ENCODE measurements at places on chromosomes 16 and 17.

DNA sequence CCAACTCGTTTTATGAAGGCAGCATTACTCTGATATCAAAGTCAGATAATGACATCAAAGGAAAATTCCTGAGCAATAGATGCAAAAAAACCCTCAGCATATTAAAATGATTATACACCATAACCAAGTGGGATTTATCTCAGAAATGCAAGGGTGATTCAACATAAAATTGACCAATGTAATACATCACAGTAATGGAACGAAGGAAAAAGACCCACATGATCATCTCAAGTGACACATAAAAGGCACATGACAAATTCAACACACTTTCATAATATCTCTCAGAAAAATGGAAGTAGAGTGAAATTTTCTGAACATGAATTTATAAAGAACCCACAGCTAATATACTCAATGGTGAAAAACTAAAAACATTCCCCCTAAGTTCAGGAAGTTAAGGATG is 118.8 kb downstream of the ITFG1 start:
- H3K4me3 ChIP-seq = no peak overlapping the region
- no peaks in the 10 kb centered on the region for H3K4me1 ChIP-seq
- H3K36me3 ChIP-seq = peaks cover 23% of the 10 kb centered on the region
- no peak for DNase-seq
- no peak overlapping the region for H3K27ac ChIP-seq

DNA sequence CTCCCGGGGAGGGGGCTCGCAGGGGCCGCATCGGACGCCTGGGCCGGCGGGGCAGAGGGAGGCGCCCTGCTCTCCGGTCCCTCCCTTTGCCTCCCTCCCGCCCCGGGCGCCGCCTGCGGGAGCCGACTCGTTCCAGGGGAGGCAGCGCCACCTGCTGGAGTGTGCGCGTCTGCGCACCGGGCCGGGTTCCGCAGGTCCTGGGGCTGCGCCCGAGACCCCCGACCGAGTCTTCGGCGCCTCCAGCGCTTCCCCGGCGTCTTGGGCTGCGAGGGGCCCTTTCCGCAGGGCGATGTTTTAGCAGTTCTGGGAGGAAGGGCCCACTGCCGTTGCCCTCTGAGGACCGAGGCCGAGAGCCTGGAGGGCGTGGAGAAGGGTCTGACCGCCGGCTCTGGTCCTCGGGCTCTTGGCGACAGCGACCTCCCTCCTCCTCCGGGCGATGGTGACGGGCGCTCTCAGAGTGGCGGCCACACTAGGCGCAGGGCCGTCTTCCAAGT is 106.3 kb downstream of the SEC14L1 start:
- DNase-seq = peak; percentile 86
- peaks cover 21% of the 10 kb centered on the region for H3K27me3 ChIP-seq
- H3K36me3 ChIP-seq = no peaks in the 10 kb centered on the region
- H3K4me1 ChIP-seq = peaks cover 17% of the 10 kb centered on the region

GRCh38 chr16:77437859-77438258 is 3.0 kb upstream of the ADAMTS18 start:
- H3K27ac ChIP-seq = no peak overlapping the region
- no peaks in the 10 kb centered on the region for H3K4me1 ChIP-seq
- no peak for DNase-seq
- H3K4me3 ChIP-seq = no peak overlapping the region
- peaks cover 29% of the 10 kb centered on the region for H3K27me3 ChIP-seq

DNA sequence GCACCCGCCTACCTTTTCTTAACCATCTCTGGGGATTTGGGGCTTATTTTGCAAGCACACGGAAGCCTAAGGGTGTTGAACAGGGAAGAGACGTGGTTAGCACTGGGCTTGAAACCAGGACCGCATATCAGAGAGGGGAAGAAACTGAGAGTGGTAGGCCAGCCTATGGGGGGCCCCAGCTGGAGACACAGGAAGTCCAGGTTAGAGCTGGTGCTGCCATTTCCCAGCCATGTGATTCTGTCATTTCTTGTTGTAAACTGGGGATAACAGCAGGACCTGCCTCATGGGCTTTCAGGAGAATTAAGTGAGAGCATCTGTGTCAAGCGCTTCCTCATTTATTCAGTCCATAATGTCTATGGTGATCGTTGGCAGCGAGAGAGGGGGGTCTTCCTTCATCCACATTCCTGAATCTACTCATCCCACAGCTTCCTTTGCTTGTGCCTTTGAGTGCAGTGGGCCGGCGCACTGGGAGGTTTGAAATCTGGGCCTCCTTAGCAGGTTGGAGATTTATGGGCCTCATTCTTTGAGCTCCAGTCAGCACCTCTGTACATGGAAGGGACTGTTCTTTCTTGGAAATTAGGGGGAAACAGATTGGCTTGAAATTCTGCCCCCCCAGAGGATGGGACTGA is 20.1 kb downstream of the NKD1 start:
- no peak overlapping the region for H3K27ac ChIP-seq
- H3K36me3 ChIP-seq = no peaks in the 10 kb centered on the region
- no peak overlapping the region for H3K4me3 ChIP-seq
- H3K27me3 ChIP-seq = no peaks in the 10 kb centered on the region
- H3K4me1 ChIP-seq = no peaks in the 10 kb centered on the region

- H3K36me3 ChIP-seq = no peaks in the 10 kb centered on the region
- no peak overlapping the region for H3K4me3 ChIP-seq
- H3K4me1 ChIP-seq = no peaks in the 10 kb centered on the region
- no peak for DNase-seq
- H3K27me3 ChIP-seq = peaks cover 22% of the 10 kb centered on the region
- no peak overlapping the region for H3K27ac ChIP-seq
These were observed 26.9 kb upstream of the ZNHIT3 start for GRCh38 chr17:36459601-36460000.

DNA sequence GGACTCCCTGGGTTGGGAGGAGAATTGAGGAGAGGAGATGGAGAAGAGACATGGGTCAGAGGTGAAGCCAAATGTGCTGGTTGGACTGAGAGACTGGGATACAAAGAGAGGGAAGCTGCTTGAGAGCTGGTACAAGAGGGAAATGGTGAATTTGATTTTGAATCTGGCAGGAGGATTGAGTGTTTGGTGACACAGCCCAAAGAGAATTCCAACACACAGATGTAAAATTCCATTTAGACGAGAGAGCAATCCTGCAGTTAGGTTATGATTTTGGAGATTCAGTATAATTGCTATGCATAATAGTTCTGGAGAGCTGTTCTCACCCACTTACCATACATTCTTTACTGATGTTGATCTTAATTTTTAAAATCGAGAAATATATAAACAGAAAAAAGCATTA is 57.7 kb downstream of the HSD17B2 start:
- peaks cover 2% of the 10 kb centered on the region for H3K4me1 ChIP-seq
- peaks cover 12% of the 10 kb centered on the region for H3K27me3 ChIP-seq

DNA sequence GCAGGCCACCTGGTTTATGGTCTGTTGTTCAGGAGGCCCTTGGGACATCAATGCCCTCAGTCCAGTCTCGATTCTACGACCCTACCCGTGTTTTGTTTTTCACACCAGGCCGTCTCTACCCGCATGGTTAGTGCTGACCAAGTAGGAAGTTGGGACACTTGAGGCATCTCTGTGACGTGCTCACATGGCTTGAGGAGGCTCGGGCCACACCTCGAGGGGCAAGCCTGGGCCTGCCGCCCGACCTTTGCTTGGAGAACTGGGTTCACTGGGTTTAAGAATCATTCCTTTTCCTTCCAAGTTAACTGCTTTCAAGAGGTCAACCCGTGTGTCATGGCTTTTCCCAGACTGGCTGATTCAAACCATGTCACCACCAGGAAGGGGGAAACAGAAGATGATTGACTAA is 86.8 kb downstream of the CMIP start:
- H3K27me3 ChIP-seq = no peaks in the 10 kb centered on the region
- no peak for DNase-seq
- H3K4me1 ChIP-seq = peaks cover 25% of the 10 kb centered on the region
- no peak overlapping the region for H3K27ac ChIP-seq
- H3K36me3 ChIP-seq = peaks cover 8% of the 10 kb centered on the region

DNA sequence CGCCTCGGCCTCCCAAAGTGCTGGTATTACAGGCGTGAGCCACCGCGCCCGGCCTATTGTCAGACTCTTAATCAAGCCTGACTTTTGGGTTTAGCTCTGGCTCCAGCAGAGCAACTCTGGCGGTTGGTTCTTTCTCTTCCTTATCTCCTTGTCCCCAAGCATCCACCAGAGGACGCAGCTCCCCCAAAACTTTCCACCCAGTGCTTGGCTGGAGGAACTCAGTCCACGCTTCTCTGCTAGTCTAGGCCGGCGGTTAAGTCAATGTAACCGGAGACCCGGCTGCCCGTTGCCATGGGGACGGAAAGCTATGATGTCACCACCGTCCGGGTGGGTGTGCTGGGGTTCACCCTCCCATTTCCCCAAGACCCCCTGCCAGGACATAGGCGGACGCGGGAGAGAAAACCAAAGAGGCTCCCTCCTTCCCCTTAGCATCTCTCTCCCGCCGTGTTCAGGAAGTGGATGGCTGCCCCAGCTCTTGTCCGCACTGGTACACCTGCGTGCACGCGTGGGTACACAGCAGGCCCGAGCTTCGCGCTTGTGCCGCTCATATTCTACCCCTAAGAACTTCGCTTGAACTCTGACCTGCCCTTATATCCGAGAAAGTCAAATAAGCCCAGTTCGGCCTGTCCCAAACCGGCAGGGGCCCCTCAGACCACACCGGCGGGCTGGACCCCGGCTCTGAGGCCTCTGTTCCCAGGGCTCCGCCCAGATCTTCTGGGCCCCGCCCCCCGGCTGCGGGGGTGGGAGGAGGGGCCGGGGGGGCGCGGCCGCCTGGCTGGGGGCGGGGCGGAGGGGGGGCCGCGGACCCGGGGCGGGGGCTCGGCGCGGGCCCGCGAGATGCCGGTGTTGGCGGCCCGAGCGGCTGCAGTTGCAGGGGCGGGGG is at the start of gene RND2:
TSS of gene RND2 (plus strand) at position 825 of the 883 bp plus-strand sequence. CDS start 117 bp downstream, outside the sequence.
- peak within 1 kb of the TSS; percentile 4 for H3K27ac ChIP-seq
- H3K4me1 ChIP-seq = peaks cover 24% of the 10 kb centered on the region
- DNase-seq = peak; percentile 76
- H3K27me3 ChIP-seq = peaks cover 19% of the 10 kb centered on the region

DNA sequence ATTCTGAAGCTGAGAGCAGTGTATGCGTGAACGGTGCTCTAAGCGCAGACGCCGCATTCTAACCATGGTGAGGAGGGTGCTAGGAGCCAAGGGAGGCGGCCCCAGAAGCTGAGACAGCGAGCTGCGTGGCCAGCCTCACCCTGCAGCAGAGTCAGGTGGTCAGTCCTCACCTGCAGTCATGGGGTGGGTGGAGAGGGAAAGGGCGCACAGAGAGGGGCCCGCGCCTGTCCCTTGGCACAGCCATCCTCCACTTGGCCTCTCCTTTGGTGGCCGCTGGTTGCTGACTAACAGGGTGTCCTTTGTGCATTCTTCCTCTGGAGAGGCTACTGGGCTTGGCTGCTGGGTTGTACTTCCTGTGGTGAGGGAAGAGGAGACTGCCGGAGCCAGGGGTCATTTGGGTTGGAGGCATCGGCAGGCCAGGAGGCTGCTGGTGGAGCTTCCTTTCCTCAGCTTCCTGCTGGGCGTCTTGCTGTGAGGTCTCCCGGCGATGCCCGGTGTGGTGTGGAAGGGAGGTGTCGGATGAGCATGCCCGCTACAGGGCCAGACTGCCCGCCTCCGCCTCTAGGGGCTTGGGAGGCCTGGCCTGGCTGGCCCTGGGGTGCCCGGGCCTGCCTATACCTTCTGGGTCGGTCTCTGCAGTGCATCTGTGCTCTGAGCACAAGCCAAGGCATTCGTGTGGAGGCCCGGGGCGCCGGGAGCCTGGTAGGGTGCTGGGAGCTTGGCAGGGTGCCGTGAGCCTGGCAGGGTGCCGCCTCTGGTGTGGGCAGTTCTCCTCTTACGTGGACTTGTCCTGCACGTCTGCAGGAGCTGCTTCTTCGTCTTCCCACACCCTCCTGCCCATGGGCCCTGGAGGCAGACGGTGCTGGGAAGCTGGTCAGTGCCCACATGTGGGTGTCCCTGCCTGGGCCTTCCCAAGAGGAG is 17.4 kb downstream of the RNF213 start:
- H3K4me1 ChIP-seq = peaks cover 42% of the 10 kb centered on the region
- H3K27me3 ChIP-seq = no peaks in the 10 kb centered on the region
- DNase-seq = no peak
- H3K27ac ChIP-seq = no peak overlapping the region
- peaks cover 72% of the 10 kb centered on the region for H3K36me3 ChIP-seq

- no peaks in the 10 kb centered on the region for H3K4me1 ChIP-seq
- H3K27ac ChIP-seq = no peak overlapping the region
- H3K27me3 ChIP-seq = peaks cover 34% of the 10 kb centered on the region
- H3K4me3 ChIP-seq = no peak overlapping the region
These were observed 96.5 kb upstream of the CRHR1 start for GRCh38 chr17:45687594-45687993.

- peak overlapping the region; percentile 56 for H3K4me3 ChIP-seq
- H3K4me1 ChIP-seq = peaks cover 91% of the 10 kb centered on the region
- H3K36me3 ChIP-seq = peaks cover 61% of the 10 kb centered on the region
- H3K27ac ChIP-seq = peak overlapping the region; percentile 87
These were observed 382.3 kb downstream of the SLC39A11 start for GRCh38 chr17:72710202-72710601.

DNA sequence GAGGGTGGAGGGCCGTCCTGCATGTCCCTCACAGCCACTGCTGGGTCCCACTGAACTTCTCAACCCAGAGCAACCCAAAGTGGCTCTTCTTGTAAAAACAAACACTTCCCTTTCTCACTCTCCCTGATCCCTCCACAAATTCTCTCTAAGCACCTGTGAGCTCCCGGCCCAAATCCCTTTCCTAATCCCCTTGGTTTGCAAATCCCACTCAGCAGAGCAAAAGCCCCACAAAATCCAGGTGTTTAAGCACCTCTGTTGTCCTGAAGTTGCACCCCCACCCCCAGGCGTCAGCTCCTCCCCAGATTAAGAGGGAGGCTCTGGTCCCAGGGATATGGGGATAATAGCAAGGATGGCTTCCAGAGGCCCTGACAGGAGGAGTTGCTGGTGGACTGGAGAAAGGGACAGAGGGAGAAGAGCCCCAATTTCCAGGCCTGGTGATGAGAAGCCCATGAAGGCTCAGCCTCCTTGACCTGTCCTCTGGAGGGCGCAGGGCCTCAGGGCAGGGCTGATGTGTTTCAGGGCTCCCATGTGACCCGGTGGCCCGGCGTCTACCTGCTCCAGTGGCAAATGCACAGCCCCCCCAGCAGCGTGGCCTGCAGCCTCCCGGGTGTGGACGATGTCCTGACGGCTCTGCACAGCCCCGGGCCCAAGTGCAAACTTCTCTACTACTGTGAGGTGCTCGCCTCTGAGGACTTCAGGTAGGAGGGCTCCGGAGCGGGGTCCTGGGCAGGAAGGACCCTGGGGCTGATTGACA is 23.0 kb downstream of the NAGPA start:
- H3K27me3 ChIP-seq = no peaks in the 10 kb centered on the region
- no peak for DNase-seq
- H3K4me3 ChIP-seq = no peak overlapping the region
- no peaks in the 10 kb centered on the region for H3K36me3 ChIP-seq
- no peaks in the 10 kb centered on the region for H3K4me1 ChIP-seq
- no peak overlapping the region for H3K27ac ChIP-seq
